ENCODE measurements at places on chromosomes 13 and 19. TPM values are rescaled to one million over a fixed set of nuclear protein-coding genes. Genes with fewer than 3 reads are reported as not detected.

C13orf46 gene
- total RNA-seq, result not detected

MADCAM1 gene
- total RNA-seq, result not detected

ZNF317 gene
- total RNA-seq, result 15.4 TPM

- DNase-seq, result no peak
Measured at GRCh38 chr13:96730676-96731075, 263.6 kb downstream of the OXGR1 start.

GRCh38 chr13:22412452-22412851 is 741.6 kb downstream of the FGF9 start:
- DNase-seq, result no peak

Data from bronchial epithelial cell (primary cell).